ENCODE measurements at places on chromosomes 6 and 20. TPM values are rescaled to one million over a fixed set of nuclear protein-coding genes. Genes with fewer than 3 reads are reported as not detected.

Gene NOTCH4
- total RNA-seq = 0.70 TPM

Gene AVP
- total RNA-seq = not detected

Gene ZKSCAN8
- total RNA-seq = 12.0 TPM

Gene SLC22A2
- not detected for total RNA-seq

Gene CAGE1
- not detected for total RNA-seq

Gene ZNF391
- 10.0 TPM for total RNA-seq

Gene IMPG1
- not detected for total RNA-seq

Gene ITPR3
- total RNA-seq = 15.9 TPM

Gene ASIP
- total RNA-seq = not detected

Gene TRMT11
- total RNA-seq = 9.9 TPM

Gene DLK2
- total RNA-seq = 5.8 TPM

Gene CDH26
- total RNA-seq = not detected

Gene C4A
- total RNA-seq = 6.9 TPM

Gene CALHM5
- 1.4 TPM for total RNA-seq

Gene GGTLC1
- total RNA-seq = not detected

Gene EPPIN
- not detected for total RNA-seq

Gene ADGRB3
- total RNA-seq = 2.3 TPM

Gene OPN5
- not detected for total RNA-seq

Gene LY6G6F
- total RNA-seq = not detected

Gene MRAP2
- not detected for total RNA-seq

Gene TSPO2
- total RNA-seq = not detected

Gene TGIF2
- 9.4 TPM for total RNA-seq

Gene STMND1
- total RNA-seq = not detected

Gene PLCB1
- 6.4 TPM for total RNA-seq

Gene HLA-F
- 0.26 TPM for total RNA-seq

Gene GSTA4
- 45.8 TPM for total RNA-seq

Gene CCN5
- total RNA-seq = 2.1 TPM

Gene BMP7
- not detected for total RNA-seq

Gene MLN
- not detected for total RNA-seq

Gene TBXT
- not detected for total RNA-seq

Gene PPARD
- total RNA-seq = 13.9 TPM

Gene SLC35D3
- not detected for total RNA-seq

Gene PI16
- 0.35 TPM for total RNA-seq

Gene SLPI
- 19.5 TPM for total RNA-seq

Gene C20orf144
- total RNA-seq = not detected

Gene RHAG
- not detected for total RNA-seq

Gene DUSP15
- total RNA-seq = 0.09 TPM
